HT1080 (cell line): ENCODE measurements at places on chromosomes 16 and 17. TPM values are rescaled to one million over a fixed set of nuclear protein-coding genes. Genes with fewer than 3 reads are reported as not detected.

DNA sequence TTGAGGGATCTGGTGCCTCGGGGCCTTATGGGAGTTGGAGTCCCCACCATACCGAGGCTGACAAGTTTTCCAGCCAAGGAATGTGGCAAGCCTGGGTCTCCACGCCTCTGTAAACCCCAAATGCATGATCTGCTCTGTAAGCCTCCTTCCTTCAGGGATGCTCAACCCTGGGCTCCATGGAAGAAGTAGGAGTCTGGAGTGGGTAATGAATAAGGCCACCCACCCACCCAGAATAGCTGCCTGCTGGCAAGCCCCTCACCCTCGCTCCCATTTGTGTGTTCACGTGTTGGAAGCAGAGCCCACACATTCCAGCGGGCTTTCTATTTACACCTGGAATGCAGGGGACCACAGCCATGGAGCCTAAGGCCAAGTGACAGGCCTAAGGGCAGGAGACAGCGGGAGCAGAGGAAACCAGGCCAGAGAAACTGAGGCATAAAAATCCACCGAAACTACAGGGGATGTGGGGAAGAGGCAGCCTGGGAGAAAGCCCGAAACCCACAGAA lies 4.4 kb downstream of the DLG4 start:
- no peak for DNase-seq

GRCh38 chr16:86979984-86980553 lies 337.1 kb downstream of the C16orf95 start:
- no peak for DNase-seq

- DNase-seq, result no peak
Measured at GRCh38 chr16:21279501-21279900, 1.4 kb upstream of the CRYM start.

DNA sequence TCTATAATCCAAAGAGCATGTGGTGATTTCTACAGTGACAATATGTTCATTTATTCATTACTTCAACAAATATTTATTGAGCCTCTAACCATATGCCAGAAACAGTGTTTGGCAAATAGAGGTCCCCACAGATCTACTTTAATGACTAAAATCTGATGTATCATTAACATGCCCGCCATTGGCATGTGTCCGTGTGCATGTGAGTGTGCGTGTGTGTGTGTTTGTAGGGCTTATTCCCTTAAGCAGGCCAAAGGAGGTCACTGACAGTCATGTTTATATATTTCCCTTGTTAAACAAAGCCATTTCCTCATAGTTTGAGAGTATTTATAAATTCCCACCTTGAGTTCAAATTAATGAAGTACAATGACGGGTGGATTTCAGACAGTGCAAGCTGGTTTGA lies 174.4 kb upstream of the IRX6 start:
- DNase-seq, result no peak

GRCh38 chr16:17251496-17251895 lies 219.3 kb downstream of the XYLT1 start:
- DNase-seq, result no peak

DNA sequence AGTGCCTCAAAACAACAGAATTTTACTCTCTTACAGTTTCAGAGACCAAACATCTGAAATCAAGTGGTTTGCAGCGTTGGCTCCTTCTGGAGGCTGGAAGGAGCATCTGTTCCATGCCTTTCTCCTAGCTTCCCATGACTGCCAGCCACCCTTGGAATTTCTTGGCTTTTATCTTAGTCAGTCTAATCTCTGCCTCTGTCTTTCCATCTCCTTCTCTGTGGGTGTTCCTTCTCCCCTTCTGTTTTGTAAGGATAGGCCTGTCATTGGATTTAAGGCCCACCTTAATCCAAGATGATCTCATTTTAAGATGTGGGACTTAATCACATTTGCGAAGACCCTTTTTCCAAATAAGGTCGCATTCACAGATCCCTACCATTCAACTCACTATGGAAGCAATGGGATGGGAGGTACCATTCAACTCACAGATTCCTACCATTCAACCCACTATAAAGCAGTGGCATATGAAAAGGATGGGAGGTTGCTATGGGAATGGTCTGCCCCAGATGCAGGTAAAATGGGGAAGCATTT lies 321.8 kb downstream of the WWOX start:
- DNase-seq, result no peak

- peak; percentile 93 for DNase-seq
Measured at GRCh38 chr17:71922439-71922838, 198.4 kb upstream of the SOX9 start.

DNA sequence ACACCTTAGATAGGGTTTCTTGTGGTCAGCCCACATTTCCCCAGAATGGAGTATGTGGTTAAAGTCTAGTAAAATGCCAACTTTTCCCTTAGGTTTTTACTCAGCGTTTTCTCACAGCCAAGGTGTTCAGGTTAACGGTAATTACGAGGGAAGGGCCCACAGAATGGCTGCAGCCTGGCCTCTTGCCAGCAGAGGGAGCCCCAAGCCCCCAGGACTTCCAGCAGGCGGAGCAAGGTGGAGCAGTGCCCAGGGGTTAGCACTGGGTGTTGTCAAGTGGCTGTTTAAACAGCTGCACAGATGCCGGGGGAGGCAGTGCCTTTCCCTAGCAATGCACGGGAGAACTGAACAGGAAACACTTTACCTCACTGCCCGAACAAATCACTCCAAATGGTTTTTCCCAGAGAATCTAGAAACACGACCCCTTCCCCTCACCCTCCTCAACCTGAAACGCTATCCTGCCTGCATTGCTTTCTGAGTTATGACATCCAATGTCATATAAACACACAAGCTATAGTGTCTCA lies 6.6 kb downstream of the PHB1 start:
- DNase-seq, result peak; percentile 63

- no peak for DNase-seq
Measured at GRCh38 chr16:5364186-5364585, 266.6 kb upstream of the EEF2KMT start.

GRCh38 chr17:79500745-79501618 lies 109.9 kb downstream of the RBFOX3 start:
- no peak for DNase-seq

DNA sequence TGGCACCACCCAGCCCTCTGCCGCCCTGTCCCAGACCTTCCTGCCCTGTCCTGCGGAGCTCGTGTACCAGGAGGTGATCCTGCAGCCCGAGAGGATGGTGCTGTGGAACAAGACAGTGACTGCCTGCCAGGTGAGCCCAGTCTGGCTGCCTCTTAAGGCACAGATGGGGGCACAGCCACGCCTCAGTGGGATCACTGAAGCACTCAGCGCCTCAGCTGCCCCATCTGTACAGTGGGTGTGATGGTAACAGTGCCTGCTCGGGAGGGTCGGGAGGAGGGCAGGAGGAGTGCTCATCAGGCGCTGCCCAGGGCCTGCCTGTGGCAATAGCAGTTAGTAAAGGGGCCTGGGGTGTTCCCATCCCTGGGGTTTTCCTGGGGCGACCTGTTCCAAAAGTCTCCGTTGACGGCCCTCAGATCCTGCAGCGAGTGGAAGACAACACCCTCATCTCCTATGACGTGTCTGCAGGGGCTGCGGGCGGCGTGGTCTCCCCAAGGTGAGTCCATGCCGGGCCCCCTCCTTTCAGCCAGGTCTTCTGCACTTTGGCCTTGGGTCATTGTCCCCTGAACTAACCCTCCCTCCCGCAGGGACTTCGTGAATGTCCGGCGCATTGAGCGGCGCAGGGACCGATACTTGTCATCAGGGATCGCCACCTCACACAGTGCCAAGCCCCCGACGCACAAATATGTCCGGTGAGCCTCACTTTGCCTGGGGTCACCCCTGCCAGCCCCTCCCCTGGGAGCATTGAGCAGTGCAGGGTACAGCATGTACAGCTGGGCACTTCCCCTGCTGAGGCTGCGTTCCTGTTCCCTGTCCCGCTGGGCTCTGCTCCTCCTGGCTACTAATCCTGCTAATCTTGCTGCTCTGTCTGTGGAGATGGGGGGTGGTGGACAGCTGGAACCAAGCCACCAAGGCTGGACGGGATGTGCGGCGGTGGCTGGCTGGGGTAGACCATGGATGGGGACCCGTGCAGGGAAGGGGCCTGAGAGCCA lies 4.5 kb upstream of the TCAP start:
- no peak for DNase-seq

DNA sequence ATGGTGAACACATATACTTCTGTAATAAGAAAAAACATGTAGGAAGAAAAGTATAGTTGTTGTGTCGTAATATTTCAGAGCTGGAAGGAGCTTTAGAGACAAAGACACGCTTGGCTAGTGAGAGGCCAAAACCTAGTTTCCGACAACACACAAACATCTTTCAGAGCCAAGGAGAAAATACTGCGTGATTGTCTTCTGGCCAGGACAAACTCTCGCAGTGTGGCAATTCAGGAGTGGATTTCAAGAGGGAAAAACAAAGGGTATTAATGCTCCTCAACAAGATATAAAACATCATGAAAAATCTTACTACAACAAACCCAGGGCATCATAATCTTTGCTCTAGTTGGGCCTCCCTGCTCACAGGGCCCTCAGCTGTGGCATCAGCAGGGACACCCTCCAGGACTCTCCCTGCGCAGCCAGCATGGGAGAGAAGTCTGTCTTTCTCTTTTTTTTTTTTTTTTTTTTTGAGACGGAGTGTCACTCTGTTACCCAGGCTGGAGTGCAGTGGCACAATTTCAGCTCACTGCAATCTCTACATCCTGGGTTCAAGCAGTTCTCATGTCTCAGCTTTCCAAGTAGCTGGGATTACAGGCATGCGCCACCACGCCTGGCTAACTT lies 66.4 kb downstream of the CYB5B start:
- no peak for DNase-seq

DNA sequence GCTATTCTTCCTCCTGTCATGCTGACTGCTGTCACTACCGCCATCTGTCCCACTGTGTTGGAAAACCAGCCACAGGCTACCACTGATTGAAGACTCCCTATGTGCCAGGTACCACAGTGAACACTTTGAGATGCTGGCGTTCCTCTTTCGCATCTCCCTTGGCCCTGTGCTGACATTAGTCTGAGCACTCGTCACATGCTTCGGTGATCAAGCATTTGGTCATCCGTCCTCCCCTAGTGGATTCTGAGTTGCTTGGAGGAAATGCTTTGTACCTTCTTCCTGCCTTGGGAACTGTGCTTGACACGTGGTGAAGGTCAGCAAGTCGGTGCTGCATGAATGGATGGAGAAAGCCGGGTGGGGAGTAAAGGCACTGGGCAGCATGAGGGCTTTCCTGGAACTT lies 260.1 kb downstream of the SNX29 start:
- DNase-seq, result peak; percentile 15

GRCh38 chr16:56594292-56594619 lies 4.9 kb downstream of the MT3 start:
- DNase-seq, result no peak

HOXB3 gene
- 3.0 and 4.2 TPM in 2 replicates for total RNA-seq

ZSCAN10 gene
- total RNA-seq, result not detected in 2 replicates

HEXD gene
- total RNA-seq, result 8.0 and 11.5 TPM in 2 replicates

MYH1 gene
- total RNA-seq, result not detected in 2 replicates

GRB7 gene
- 0.07 TPM in 1 of 2 replicates, not detected in the other for total RNA-seq
